ENCODE measurements at places on chromosomes 6 and 20. TPM values are rescaled to one million over a fixed set of nuclear protein-coding genes. Genes with fewer than 3 reads are reported as not detected.

- DNase-seq = no peak
These were observed at the start of gene LBP for GRCh38 chr20:38346247-38346651. TSS of gene LBP (plus strand) at chr20:38346482. CDS start at chr20:38346517, 35 bp downstream.

DNA sequence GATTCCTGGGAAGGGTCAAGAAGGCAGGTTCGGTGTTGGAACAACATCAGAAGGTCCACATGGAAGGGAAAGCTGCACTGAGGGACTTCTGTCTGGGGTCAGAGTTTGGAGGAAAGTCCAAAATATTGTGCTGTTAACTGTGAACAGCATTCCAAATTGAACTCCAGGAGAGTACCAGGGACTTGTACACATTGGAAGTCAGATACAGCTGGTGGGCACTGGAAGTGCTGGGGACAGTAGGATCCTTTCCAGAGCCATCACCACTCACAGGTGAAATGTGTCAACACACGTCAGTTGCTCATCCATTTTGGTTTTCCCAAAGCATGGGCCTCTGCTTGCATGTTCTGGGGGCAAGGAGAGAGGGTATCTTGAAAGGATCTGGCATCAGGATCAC, 18.6 kb downstream of the FOXO3 start:
- DNase-seq = no peak

GRCh38 chr6:57305107-57305506, 12.3 kb upstream of the PRIM2 start:
- no peak for DNase-seq

DNA sequence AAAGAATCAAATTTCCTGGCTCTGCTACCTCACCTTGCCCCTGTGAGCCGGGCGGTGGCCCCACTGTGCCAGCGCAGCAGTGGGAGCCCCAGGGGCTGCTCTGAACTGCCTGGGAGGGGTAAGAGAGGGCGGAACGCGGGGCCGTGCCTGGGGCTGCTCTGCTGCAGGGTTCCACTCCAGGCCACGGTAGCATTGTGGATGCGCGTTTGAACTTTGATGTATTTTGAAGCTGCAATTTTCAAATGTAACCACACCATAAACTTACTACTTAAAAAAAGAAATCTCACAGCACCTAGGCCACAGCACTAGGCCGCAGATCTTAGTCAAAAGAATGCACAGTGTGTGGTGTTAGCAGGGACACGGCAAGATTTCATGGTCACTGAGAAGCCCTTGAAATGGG, 57.5 kb downstream of the PRDM1 start:
- no peak for DNase-seq

GRCh38 chr6:118325220-118325860, 222.8 kb upstream of the PLN start:
- no peak for DNase-seq

The ZNF334 gene
- total RNA-seq = 15.2 TPM

The RAMACL gene
- 4.0 TPM for total RNA-seq

The PKIB gene
- total RNA-seq = 170 TPM

The VWA7 gene
- total RNA-seq = 0.12 TPM
